NCI-H460 (cell line): ENCODE measurements at places on chromosomes 5 and 9. TPM values are rescaled to one million over a fixed set of nuclear protein-coding genes. Genes with fewer than 3 reads are reported as not detected.

Gene NUTM2F
- total RNA-seq = not detected in 2 replicates

Gene AGXT2
- not detected in 2 replicates for total RNA-seq

Gene WNT8A
- total RNA-seq = not detected in 2 replicates

Gene GABRA6
- not detected in 2 replicates for total RNA-seq

Gene GCNT1
- total RNA-seq = 0.55 and 0.79 TPM in 2 replicates

Gene ADRA1B
- total RNA-seq = 0.12 and 0.17 TPM in 2 replicates

Gene CATSPER3
- total RNA-seq = 0.17 and 0.40 TPM in 2 replicates

Gene SLC46A2
- not detected in 2 replicates for total RNA-seq

Gene FOXE1
- 0.05 and 0.26 TPM in 2 replicates for total RNA-seq

Gene EMB
- 21.7 and 23.4 TPM in 2 replicates for total RNA-seq

Gene ACTBL2
- not detected in 2 replicates for total RNA-seq

Gene PCDH12
- total RNA-seq = 0.05 and 0.09 TPM in 2 replicates

Gene TAF11L5
- not detected in 2 replicates for total RNA-seq

Gene EFNA5
- total RNA-seq = 50.0 and 50.2 TPM in 2 replicates

Gene QRFP
- not detected in 2 replicates for total RNA-seq

Gene SPINK6
- 0.52 and 0.59 TPM in 2 replicates for total RNA-seq

Gene NKD2
- total RNA-seq = 3.3 and 5.0 TPM in 2 replicates

Gene INSL6
- total RNA-seq = not detected in 2 replicates

Gene DOK3
- total RNA-seq = 0.61 and 1.2 TPM in 2 replicates

Gene HMMR
- 75.7 and 78.2 TPM in 2 replicates for total RNA-seq

Gene PITX1
- 45.3 and 61.7 TPM in 2 replicates for total RNA-seq

Gene GDA
- total RNA-seq = 311 and 357 TPM in 2 replicates

Gene LHX3
- total RNA-seq = 0.07 TPM in 1 of 2 replicates, not detected in the other

Gene THBS4
- total RNA-seq = 0.17 TPM in 1 of 2 replicates, not detected in the other

Gene PCDHA4
- total RNA-seq = 0.09 TPM in 1 of 2 replicates, not detected in the other

Gene IRX4
- total RNA-seq = 0.20 and 0.79 TPM in 2 replicates

Gene TLR4
- total RNA-seq = 0.22 and 0.29 TPM in 2 replicates

Gene TAF11L10
- not detected in 2 replicates for total RNA-seq

Gene MAML1
- total RNA-seq = 13.0 and 13.1 TPM in 2 replicates

Gene TOR2A
- total RNA-seq = 8.9 and 10.5 TPM in 2 replicates

Gene RASGRF2
- 0.37 and 1.2 TPM in 2 replicates for total RNA-seq

Gene IPPK
- 16.4 and 17.4 TPM in 2 replicates for total RNA-seq

Gene SPAG8
- 0.14 and 0.47 TPM in 2 replicates for total RNA-seq

Gene PKD2L2
- total RNA-seq = not detected in 2 replicates

Gene DOCK8
- 0.12 and 0.69 TPM in 2 replicates for total RNA-seq

Gene ERCC8
- 25.5 and 26.1 TPM in 2 replicates for total RNA-seq

Gene C1QTNF2
- not detected in 2 replicates for total RNA-seq

Gene C5orf52
- not detected in 2 replicates for total RNA-seq

Gene MLANA
- not detected in 2 replicates for total RNA-seq

Gene LCN10
- not detected in 2 replicates for total RNA-seq

Gene ANKRD33B
- total RNA-seq = 7.2 and 8.4 TPM in 2 replicates

Gene RASGEF1C
- 0.30 and 0.49 TPM in 2 replicates for total RNA-seq

Gene JAKMIP2
- 0.69 and 0.79 TPM in 2 replicates for total RNA-seq

Gene PTGER4
- total RNA-seq = 1.6 and 3.1 TPM in 2 replicates

Gene PCDHGC3
- 5.9 and 7.0 TPM in 2 replicates for total RNA-seq

Gene NIPAL4
- 0.23 and 0.32 TPM in 2 replicates for total RNA-seq

Gene ARID3C
- not detected in 2 replicates for total RNA-seq

Gene CCDC192
- total RNA-seq = not detected in 2 replicates

Gene PIP5KL1
- total RNA-seq = 2.8 and 4.5 TPM in 2 replicates

Gene GABRG2
- not detected in 2 replicates for total RNA-seq

Gene TARS1
- total RNA-seq = 468 and 476 TPM in 2 replicates

Gene EGFL7
- 51.7 and 77.2 TPM in 2 replicates for total RNA-seq

Gene LHX2
- 4.6 and 5.5 TPM in 2 replicates for total RNA-seq

Gene SCGB3A2
- total RNA-seq = not detected in 2 replicates

Gene ORM2
- total RNA-seq = not detected in 2 replicates

Gene MTX3
- 43.1 and 46.9 TPM in 2 replicates for total RNA-seq
